ENCODE measurements at places on chromosomes 7 and 10.

DNA sequence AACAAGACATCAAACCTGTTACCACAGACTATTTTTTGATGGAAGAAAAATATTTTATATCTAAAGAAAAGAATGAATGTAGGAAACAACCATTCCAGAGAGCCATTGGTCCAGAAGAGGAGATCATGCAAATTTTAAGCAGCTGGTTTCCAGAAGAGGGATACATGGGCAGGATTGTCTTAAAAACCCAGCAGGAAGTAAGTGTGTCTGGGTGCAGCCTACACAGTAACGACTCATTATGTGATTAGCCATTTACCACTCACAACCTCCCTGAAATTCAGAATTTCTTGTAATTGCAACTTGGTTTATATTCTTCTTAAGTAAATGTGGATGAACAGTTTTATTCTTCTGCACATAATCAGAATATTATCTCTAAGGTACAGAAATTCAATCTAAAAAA is 46.2 kb downstream of the NOC3L start:
- DNase-seq = no peak

DNA sequence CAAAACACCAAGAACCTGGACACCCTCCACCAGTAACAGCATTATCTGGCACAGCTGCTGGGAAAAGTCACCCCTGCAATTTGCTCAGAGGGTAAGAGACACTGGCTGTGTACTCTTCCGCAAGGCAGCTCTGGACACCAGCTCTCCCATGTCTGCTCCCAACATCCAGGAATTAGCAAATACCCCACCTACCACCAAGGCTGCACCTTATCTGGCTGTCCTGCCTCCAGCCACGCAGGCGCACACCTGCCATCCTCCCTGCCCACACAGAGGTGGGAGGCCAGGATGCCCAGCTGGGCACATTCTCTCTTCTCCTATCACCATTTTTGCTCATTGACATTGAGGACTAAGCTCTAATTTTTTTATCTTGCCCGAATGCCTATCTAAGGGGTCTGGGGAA is 20.3 kb upstream of the BNIP3 start:
- DNase-seq = no peak

DNA sequence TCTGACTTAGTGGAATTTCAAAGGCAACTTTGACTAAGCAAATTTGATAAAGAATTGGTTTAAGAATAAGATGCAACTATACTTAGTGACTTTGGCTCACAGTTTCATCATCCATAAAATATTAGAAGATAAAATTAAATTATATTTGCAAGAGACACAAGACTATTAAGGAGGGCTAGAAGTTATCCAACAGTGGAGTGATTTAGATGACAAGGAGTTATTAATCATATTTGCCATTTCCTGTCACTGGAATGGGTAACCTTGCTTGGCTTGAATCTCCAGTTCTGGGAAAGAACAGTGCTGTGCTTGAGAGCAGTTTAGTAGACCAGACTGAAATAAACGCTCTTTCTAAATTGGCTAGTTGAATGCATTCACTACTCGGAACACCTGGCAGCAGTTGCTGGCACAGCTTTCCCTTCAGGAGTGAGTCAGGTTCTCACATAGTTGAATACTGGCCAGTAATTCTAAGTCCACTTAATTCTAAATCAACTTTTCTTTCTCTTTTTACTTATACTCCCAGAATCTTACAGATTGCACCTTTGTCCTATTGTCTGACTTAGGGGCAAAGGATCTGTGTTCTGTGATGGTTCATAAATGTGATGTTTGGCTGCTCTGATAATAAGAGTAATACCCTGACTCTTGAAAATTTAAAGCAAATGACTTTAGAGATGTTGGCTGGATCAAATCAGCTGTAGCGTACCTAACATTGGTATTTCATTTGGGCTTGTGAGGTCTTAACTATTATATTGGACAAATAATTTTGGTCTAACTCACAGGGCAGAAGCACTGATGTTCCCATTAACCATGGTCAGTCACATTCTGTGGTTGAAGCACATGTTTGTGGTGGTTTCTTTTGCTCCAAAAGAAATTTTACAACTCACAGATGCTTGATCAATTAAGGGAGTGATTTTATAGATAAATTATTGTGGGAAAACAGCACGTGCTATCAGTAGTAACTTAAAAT is 16.6 kb downstream of the STMP1 start:
- no peak for DNase-seq

DNA sequence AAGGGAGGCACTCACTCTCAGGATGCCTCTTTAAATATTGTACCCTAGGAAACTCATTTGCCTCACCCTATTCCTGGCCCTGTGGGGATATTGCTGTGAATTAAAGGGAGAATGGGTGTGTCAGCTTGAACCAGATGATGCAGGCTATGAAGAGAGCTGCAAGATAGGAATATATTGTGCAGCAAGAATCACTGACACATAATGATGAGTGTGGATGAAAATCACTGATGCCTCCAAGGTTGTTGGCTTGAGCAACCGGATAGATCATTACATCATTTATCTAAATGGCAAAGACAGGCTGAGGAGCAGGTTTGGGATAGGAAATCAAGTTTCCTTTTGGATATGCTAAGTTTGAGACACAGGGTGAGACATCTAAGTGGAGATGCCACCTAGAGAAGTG is 6.2 kb downstream of the SLC26A4 start:
- no peak for DNase-seq

DNA sequence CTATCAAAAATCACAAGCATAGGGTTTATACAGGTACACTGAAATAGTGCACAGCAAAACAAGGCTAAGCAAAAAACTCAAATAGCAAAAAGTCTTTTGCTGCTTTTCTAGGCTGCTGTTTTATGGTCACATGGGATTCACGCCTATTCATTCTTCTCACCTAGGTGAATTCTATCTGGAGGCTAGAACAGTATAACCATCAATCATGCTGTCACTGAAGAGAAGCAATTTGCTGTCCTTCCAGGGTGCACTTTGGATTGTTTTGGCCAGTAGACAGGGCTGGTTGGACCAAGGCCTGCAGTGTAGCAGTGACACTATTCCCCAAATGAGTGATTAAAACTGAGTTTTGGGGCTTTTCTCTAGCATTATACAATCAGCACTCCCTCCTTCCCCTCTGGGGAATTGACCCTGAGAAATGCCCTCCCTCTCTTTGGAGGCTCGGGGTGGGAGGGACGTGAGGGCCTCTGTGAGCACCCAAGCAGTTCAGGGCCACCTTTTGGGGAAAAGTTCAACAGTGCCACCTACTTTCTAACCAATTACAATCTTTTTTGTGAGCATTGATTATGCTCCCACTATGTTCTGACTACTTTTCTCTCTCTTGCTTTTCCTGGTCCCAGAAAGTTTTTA is 16.2 kb upstream of the SND1 start:
- DNase-seq = no peak

GRCh38 chr10:77716458-77717317 is 79.1 kb upstream of the KCNMA1 start:
- peak; percentile 22 for DNase-seq

- DNase-seq = no peak
These were observed 67.5 kb upstream of the IGFBP3 start for GRCh38 chr7:45988405-45989057.

DNA sequence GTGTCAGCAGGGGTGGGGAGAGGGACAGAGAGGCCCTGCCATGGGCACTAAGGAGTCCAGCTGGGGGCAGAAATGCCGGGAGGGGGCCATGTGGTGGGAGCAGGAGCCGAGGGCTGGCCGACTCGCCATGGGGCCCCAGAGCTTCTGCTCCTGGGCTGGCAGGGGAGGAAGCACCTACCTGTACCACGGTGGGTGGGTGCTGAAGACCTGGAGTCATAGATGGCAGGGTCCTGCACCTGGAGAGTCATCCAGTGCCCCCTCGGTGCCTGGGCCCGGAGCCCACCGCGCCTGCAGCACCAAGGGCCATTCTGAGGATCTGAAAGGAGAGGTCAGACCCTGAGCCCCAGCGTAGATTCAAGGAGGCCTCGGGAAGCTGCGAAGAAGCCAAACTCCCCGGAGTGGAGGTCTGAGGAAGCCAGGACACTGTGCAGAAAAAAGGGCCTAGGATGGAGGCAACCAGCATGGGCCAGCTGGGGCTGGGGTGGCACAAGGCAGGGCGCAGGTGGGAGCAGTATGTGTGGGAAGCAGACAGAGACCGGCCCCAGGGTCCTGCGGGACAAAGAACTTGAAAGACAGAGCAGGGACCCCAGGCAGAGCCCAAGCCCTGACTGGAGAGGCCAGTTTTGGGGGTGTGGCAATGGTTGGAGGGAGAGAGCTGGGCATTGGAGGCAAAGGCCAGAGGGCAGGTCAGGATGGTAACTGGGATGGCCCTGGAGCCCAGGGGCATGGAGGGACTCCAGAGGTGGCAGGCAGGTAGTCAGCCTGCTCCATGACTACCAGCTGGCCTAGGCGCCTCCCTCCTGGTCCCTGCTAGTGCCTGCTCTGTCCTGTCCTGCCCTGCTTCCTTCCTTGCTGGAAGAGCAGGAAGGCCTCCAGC is 26.7 kb upstream of the SMARCD3 start:
- DNase-seq = no peak

GRCh38 chr10:6014241-6014761 is 37.0 kb upstream of the IL15RA start:
- DNase-seq = no peak

DNA sequence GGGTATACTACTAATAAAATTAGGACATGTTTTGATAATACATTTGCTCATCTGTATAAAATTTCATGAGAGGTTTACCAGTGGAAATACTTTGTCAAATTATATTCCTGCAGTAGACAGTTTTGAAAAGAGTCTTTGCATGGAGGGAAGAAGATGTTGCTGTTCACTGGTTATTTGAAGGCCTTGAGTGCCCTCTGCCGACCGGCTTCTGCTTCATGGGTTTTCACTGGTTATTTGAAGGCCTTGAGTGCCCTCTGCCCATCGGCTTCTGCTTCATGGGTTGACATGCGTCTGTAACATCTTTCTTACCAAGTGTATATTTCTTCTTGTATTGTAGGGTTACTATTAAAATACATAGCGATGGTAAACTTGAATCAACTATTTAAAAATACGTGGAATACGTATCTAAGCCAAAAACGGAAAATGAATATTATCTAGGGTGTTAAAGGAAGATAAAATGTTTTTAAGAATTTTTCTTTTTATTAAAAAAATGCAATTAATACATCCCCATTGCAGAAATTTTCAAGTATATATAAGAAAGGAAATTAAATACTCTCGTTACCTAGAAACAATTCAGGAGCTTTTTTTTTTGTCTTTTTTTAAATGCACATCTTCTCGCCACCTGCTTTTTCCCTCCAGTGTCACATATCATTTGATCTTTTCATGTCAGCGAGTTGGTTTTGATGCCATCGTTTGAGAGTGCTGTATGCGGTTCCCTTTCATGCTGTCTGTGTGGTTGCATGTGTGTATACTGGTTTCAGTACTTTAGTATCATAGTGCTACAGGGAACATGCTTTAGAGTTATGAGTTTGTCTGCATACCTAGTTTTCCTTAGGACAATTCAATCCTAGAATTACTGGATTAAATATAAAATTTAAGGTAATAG is 73.4 kb downstream of the SHH start:
- peak; percentile 75 for DNase-seq

- no peak for DNase-seq
These were observed 103.4 kb downstream of the ABCA13 start for GRCh38 chr7:48274662-48275061.

DNA sequence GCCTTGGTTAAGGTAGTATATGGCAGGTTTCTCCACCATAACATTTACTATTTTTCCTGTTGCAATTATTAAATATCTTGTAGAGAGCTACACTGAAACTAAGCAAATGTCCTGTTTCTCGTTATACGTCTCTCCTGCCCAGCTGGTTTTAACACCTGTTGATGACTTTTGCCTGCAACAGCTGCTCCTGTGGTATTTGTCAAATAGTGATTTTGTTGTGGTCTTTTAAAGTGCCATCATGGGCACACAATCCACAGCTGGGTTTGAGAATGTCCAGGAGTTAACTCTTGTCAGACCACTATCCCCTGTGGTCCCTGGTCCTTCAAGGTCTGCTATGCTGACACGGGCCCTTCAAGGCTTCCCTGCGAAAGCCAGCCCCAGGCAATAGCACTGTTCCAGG is 24.9 kb upstream of the SEC61G start:
- DNase-seq = no peak

DNA sequence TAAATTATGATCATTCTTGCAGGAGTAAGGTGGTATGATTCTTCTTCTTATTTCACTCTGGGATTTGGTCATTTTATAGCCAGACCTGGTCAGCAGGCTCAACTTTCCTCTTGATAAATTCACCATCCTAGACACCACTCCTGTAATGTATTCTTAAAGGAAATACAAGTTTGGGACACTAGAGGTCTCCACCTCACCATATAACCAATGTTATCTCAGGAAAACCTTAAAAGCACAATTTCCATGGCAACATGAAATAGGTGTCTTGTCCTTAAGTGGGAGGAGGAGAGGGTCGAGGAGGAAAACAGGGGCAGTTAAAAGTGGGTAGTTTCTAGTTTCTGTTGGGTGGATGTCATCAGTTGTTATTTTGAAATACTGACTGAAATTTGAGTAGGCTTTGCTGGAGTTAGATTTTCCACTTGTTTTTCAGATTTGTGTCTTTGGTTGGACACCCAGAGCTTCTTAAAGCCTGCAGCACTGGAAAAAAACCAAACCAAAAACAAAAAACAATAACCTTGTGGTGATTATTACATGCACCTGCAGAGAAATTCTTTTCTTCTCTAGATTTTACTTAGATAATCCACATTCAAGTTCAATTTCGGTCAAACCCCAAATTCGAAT is 163.1 kb downstream of the PRKCQ start:
- DNase-seq = peak; percentile 28

DNA sequence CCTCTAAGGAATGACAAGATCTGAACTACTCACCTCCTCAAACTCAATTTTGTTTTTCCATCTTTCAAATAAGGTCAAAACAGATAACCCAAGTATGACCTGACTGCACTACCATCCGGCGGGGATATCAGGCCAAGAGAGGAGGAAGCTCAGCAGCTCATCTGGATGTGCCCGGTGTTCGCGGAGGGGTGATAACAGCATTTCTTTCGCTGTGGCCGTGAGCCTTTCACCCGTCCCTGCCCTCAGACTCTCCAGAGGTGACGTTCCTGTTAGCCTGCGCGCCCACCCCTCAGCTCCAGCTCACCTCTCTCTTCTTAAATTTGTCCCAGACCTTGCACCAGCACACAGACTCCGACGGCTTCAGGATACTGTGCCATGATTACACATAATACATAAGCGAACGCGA is 526 bp downstream of the ZNF248 start:
- peak; percentile 3 for DNase-seq

- peak; percentile 72 for DNase-seq
These were observed 4.5 kb downstream of the KAZALD1 start for GRCh38 chr10:101066146-101066895.

Measured in fibroblast of gingiva (primary cell).